NCI-H446 treated with DMSO at 0.1 percent for 48 hours (cell line): ENCODE measurements at places on chromosomes 5 and 9.

DNA sequence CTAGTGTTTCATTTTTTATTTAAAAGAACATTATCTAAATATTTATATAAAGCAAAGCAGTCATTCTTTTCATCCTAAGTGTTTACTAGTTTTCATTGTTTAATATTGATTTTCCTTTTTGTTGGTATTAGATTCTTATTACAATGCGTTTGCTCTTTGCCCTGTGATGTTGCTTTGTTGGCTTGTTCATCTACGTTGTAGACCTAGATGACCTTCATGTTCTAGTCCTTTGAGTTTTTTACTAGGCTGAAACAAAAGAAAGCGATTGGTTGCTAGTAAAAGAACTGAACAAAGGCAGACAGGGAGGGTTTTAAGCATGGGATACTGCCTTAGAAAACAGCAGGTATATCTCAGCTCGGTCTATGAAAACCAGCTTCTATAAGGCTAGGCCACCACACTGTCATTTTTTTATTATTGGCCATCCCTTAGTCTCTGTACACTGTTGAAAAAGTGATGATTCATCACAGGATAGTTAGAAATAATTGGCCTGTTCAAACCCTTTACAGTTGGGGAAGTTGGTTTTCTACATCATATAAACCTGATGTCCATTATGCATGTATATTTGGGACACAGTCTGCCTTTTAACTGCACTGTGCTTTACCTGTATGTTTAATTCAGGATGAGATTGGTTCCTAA lies 119.0 kb downstream of the ZCCHC7 start:
- DNase-seq, result no peak

DNA sequence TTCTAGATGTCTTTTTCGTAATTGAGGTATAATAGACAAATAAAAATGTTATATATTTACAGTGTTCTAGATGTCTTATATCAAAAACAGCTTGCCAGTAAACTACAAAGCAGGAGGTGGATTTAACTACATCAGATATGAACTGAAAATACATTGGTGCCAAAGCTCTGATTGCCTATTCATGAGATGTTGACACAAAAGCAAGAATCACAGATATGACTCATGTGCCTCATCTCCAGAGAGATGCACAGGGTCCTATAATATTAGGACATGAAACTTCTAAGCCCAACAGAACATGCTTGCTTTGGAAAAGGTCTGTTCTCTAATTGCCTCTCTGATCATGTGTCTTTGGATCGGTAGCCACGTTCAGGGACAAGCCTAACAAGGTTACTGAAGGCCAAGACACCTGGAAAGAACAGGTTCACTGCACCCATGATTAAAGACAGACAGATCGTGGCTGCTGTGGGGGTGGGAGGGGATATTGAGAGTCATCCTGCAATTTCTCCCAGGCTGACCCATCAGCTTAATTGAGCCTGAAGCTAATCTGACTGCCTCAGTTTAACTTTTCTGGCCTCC lies 16.8 kb downstream of the ABCA1 start:
- no peak for DNase-seq

DNA sequence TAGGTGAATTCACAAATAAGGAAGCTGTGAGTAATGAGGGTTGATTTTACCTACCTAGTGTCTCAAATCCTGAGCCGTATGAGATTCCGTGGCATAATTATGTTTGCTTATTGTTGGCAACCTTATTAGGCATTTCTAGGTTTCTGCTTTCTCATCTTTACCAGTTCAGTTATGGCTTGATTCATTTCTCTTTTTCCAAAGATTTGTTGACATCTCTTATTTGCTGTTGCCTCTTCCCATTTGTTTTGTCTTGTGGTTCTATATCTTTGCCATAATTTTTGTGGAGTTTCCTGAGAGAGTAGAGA lies 470 bp downstream of the IL31RA start:
- no peak for DNase-seq

DNA sequence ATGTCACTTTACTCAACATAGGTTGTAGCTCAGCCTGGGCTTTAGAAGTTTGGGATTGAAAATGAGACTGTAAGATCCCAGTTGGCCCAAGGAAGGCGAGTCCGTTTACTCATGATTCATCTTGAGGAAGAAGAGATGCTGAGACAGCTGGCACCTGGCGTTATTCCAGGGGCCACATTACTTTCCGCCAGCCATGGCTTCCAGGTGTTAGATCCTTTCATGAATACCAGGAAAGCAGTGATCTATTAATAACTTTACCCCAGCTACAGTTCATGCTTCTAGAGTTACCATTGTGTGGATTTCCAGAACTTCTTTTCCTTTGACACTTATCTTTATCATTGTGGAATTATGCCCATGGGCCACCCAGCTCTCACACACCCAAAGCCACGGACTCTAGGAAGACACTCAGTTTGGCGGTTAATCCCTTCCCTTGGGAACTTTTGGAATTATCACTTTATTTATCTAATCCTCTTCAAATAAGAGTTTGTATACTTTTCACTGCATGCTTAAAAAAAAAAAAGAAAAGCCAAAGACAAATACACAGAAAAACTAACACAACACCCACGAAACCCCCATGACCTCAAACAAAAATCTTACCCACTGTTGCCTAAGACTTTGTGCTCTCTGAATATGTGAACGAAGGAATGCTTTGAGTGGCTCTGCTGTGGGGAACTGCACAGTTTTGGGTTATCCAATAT lies 26.9 kb downstream of the RAI14 start:
- DNase-seq, result peak; percentile 18

DNA sequence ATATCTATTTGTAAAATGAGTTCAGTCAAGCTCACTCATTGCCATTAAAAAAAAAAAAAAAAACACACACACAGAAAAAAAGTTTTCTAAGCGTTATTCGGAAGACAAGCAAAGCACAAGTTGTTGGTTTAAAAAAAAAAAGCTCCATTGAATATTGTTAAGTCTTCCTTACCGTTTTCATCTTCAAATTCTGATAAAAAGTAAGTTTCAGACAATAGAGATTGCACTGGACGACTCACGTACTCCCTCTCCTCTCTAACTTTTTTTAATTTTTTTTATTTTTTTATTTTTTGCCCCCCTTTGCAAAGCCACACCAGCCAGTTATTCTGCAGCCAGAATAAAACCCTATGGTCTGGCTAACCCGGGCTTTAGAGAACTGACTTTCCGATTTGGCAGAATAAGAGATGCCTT lies 544 bp downstream of the ADAMTS6 start:
- DNase-seq, result no peak
